ENCODE measurements at places on chromosomes 3 and 15.

DNA sequence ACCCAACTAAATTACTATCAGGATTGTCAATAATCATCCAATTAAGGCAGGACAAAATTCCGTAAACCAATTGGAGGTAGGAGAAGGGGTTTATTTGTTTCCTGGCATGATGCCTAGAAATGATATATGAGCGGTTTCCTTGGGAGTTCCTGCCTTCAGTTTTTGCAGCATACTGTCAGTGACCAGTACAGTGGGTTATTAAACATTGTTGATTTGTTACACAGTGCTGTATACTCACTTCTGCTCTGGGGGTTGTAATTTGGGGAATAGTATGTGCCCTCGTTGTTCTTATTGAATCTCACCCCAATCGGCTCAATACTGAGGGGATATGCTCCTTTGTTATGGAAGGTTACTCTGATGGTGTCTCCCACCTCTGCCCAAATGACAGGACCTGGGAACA, 22.2 kb downstream of the CP start:
- DNase-seq = no peak

GRCh38 chr3:148943506-148944205, 47.7 kb upstream of the GYG1 start:
- peak; percentile 55 for DNase-seq

DNA sequence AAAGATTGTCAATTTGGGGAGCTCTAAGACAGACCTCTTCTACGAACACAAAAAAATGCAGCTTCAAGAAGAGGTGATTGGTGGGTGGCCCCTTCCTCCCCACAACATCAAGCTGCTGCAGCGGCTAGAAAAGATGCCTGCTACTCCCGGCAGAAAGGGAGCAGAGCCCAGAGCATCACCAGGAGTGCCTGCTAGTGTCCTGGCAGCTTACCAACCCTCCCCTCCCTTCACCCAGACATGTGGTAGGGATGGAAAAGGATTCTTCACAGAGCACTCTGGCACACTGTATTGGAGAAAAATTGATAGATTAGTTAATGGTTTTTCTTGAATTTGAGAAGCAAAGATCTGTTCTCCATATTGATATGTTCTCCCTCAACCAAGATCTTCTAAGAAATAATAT, 10.8 kb downstream of the IP6K1 start:
- no peak for DNase-seq

- no peak for DNase-seq
These were observed 6.1 kb upstream of the RPP25 start for GRCh38 chr15:74962671-74963070.

GRCh38 chr3:106018929-106019550, 150.2 kb upstream of the CBLB start:
- DNase-seq = no peak

- no peak for DNase-seq
These were observed 108.4 kb downstream of the ADAMTSL3 start for GRCh38 chr15:83762367-83762766.

- no peak for DNase-seq
These were observed 831.5 kb downstream of the ROBO2 start for GRCh38 chr3:77871436-77871835.

GRCh38 chr3:86989006-86989405, 1.9 kb downstream of the VGLL3 start:
- DNase-seq = no peak

DNA sequence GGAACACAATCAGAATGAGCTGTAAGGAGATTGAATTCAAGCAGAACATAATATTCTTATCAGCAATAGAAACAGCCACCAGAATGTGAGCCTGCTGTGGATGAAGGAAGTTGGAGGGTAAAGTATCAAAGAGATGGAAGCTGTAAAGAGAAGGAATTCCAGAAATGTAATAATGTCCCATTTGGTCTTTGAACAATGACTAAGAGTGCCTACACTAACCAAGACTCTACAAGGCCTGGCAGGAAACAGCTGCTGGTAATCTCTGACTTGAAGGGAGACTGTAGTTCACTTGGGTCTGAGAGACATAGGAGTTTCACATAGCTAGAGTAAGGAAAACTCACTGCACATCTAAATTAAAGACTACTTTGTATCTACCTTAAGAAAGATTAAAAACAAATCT, 1176.0 kb upstream of the ALCAM start:
- no peak for DNase-seq

GRCh38 chr15:78007964-78008886, 69.3 kb downstream of the TBC1D2B start:
- DNase-seq = no peak

DNA sequence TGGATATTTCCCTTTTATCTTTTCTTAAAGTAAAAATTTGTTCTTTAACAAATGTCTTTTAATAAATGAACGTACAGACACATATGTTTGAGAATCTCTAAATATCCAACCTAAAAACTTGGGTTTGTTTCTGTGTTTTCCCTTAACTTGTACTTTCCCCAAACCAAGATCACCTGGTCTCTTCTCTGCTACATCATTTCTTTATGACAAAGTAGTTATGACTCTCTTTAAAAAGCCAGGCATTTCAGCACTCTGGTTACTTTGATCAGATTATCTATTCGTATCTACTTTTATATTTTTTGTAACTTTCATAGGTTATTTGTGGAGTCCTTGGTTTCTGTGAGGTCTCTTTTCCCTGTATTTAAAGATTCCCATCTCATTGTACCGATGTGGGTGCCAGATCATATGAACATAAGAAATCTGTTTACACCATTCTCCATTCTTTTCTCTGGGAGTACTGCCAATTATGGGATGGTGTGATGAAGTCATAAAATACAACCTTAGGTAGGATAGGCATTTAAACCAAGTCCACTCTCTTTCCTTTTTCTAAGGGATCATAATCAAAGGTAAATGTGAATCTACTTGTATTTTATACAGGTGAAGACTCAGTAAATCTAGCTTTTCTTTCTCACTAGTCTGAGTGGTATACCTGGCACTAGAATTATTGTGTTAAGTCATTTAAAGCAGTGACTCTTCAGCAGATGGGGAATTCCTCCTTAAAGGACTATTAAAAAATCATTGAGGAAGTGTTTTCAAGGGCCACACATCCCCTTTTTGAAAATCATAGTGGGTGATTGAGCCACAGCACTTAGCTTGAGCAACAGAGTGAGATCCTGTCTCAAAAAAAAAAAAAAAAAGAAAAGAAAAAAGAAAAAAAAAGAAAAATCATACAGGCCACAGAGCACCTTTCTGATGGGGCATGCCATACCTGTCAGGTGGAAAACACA, 12.4 kb upstream of the NFKBIZ start:
- peak; percentile 28 for DNase-seq

DNA sequence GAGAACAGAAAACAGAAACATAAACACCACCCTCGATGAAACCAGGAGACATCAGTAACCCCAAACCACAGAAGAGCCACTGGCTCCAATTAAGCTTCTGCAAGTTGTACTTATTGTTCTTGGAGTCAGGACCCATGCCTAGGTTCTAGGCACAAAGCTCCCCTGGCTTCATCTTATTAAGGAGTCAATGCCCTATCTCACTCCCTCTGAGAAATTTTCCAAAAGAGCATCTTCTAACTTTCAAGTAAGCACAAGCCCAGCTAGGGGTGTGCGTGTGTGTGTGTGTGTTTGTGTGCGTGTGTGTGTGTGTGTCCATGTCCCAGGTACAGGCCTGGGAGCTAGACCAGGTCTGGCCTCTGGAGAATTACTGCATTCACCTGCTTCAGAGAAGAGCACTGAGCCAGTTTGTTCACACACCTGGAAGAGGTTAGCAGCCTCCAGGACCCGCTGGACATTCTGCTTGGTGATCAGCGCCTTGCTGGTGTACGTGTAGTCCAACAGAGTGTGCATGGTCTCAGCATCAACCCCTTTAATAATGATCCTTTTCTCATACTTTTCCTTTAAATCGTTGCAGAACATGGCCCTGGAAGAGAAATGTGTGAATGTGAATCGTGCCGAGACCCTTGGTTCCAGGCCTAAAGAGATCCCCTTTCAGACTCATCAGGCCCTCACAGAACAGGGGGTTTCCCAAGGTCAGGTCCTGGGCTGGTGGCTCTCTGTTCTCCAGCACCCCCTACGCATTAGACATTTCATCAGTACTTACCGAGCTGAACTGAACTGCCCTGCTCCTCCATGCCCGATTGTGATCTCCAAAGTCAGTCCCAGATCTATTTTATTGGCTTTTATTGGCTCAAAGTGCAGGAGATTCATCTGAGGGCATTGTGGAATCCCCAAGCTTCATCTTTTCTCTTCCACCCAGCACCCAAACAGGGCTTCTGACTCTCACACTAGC, 27.8 kb downstream of the KLHL6 start:
- no peak for DNase-seq

- no peak for DNase-seq
These were observed 194.3 kb downstream of the FOXP1 start for GRCh38 chr3:71389191-71389590.

- no peak for DNase-seq
These were observed 12.1 kb upstream of the PRR23E start for GRCh38 chr3:127180859-127181258.

- no peak for DNase-seq
These were observed 984.8 kb downstream of the FHIT start for GRCh38 chr3:60266444-60266843.

- no peak for DNase-seq
These were observed 81.4 kb downstream of the ARNT2 start for GRCh38 chr15:80485370-80486164.

- DNase-seq = no peak
These were observed 10.2 kb downstream of the WDR73 start for GRCh38 chr15:84643838-84644237.

GRCh38 chr3:38782148-38782547, 33.9 kb downstream of the SCN10A start:
- no peak for DNase-seq

DNA sequence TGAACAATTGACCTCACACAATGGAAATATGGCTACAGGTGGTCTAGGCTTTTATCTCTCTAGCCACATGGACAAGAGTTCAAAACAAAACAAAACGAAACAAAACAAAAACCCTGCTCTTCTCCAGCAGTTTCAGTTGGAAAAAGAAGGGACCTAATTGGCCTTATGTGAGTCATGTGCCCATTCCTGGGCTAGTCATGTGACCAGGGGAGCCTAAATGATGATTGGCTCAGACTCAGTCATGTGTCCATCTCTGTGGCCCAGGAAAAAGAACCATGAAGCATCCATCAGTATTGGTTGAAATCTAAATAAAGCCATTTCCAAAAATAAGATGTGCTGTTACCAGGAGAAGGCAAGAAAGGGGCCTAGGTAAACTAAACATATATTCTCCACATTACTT, 96.8 kb downstream of the ANXA2 start:
- DNase-seq = no peak

GRCh38 chr15:65292938-65293518, 2.8 kb upstream of the RNU5A-1 start:
- DNase-seq = no peak

DNA sequence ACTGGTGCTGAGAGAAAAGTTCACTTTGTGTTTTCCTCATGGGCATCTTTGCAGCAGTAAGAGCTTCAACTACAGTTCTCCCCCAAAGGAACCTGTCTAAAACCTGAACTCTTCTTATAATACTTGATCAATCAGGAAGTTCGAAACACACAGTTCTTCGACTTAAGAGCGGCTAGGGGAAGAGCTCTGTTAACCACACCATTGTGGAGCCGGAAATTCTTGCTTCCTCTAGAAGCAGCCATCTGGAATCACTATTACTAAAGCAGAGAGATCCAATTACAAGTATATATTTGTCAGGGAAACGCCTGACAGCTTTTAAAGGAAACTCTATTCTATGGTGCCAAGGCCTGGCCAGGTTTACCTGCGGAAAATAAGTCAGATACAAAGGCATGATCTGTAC, 337.3 kb upstream of the CBLB start:
- DNase-seq = peak; percentile 5

- DNase-seq = no peak
These were observed 3.7 kb downstream of the SACM1L start for GRCh38 chr3:45692866-45693265.

GRCh38 chr3:42149532-42149931, 58.4 kb downstream of the TRAK1 start:
- no peak for DNase-seq

DNA sequence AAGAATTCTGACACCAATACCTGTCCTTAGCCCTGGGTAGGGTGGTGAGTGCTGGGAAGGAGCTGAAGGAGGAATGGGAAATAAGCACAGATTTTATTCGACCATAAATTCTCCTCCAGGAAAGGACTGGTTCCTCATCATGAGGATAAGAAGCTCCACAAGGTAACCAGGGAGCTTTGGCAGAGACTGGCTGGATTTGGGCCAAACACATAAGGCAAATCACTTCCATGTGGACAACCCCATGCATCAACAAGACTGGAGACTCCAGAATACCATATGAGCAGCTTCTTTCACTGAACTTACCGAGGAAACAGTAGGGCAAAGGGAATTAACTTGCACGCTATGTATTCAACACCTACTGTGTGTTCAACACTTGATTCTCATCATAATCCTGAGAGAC, 312.5 kb downstream of the NTRK3 start:
- DNase-seq = no peak

DNA sequence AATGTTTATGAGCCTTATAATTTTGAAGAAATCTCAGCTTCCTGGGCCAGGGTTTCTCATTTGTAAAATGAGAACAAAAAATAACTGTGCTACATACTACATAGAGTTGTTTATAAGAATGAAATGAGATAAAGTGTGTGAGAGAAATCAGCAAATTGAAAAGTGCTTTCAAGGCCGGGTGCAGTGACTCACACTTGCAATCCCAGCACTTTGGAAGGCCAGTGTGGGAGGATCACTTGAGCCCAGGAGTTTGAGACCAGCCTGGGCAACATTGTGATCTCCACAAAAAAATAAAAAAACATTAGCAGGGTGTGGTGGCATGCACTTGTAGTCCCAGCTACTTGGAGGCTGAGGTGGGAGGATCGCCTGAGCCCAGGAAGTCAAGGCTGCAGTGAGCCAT, 22.4 kb downstream of the FOXB1 start:
- DNase-seq = no peak

- peak; percentile 9 for DNase-seq
These were observed 53.7 kb downstream of the CD47 start for GRCh38 chr3:108036984-108037741.

DNA sequence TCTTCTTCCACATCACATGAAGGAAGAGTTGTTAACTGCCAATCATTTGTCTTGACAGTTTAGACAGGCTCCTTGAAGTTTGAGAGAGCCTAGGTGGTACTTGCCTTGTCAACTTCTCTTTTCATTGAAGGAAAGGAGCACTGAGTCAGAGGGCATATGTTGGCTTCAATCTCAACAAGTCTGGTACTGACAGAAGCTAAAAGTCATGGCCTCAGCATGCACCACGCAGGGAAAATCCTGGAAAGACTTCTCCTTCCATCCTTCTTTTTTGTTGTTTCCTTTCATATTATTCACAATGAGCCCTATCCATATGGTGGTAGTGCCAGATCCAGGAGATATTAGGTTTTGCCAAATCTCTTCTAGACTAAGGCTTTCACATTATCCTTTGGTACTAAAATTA, 1272.5 kb downstream of the ROBO1 start:
- no peak for DNase-seq
